Lower leg skin (tissue), 4 donors: ENCODE measurements at places on chromosomes 1 and 21. TPM values are rescaled to one million over a fixed set of nuclear protein-coding genes. Genes with fewer than 3 reads are reported as not detected.

Gene CYYR1
- total RNA-seq, result 11.5 TPM

Gene C1orf87
- total RNA-seq, result not detected

Gene PGLYRP3
- 33.1 TPM for total RNA-seq

- no peak for DNase-seq
These were observed 55.2 kb upstream of the PALMD start for GRCh38 chr1:99590578-99591209.

DNA sequence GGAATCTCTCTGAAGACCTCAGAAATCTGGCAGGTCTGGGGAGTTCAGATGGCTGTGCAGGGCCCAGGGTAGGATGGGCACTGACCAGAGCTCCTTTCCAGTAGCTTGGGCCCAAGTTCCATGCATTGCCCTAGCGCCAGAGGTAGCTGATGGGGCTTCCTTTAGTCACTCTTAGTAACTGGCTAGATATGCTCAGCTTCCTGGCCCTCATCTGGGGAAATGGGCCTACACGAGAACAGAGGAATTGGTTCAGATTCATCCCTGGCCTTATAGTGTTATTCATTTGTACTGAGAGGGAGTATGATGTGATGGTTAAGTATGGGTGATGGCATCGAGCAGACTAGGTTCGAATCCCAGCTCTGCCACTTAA is 15.5 kb upstream of the PSMB2 start:
- no peak for DNase-seq

DNA sequence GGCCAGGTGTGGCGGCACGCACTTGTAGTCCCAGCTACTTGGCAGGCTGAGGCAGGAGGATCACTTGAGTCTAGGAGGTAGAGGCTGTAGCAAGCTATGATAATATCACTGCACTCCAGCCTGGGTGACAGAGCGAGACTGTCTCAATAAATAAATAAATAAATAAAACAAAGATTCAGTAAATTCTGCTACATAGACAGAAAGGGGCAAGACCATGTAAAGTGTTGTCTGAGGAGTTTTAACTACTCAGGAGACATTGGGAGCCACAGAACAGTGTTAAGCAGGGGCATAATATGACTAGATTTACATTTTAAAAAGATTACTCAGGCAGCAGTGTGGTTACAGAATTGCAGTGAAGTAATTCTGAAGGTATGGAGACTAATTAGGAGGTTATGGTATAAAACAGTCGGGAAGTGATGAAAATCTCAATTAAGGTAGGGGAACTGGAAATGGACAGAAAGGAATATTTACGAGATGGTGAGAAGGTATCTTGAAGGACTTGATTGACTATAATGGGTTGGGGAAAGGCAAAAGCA is 94.7 kb downstream of the ATP1B1 start:
- DNase-seq, result no peak

DNA sequence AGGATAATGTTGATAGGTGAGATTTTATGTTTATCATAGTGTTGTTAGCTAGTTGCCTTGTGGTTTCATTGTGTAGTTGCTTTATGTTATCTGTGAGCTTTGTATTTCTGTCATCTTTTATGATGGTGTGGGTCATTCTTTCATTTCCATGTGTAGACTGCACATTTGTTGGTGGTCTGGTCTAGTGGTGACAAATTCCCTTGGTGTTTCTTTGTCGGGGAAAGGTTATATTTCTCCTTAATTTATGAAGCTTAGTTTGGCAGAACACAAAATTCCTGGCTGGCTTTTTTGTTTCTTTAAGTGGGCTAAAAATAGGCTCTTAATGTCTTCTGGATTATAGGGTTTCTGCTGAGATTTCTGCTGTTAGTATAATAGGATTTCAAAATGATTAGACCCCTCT is 347.2 kb upstream of the ADAMTS5 start:
- no peak for DNase-seq

DNA sequence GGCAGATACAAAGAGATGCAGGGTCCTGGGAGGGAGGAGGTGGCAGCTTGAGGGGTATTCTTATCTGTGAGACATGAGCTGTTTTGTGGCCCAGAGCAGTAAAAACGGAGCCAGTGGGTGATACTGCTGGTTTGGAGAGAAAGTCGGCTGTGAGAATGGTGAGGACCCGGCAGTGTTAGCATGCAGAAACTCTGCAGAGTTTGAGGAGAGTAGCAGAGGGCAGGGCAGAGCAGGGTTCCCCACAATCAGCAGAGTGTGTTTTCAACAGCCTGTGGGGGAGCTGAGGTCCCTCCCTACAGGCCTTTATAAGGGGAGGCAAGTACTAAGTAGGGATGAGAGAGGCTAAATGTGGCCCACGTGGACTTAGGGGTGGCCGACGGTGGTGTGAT is 423 bp downstream of the SLAMF8 start:
- DNase-seq, result no peak

GRCh38 chr1:183079712-183080388 is 56.6 kb downstream of the LAMC1 start:
- DNase-seq, result no peak

DNA sequence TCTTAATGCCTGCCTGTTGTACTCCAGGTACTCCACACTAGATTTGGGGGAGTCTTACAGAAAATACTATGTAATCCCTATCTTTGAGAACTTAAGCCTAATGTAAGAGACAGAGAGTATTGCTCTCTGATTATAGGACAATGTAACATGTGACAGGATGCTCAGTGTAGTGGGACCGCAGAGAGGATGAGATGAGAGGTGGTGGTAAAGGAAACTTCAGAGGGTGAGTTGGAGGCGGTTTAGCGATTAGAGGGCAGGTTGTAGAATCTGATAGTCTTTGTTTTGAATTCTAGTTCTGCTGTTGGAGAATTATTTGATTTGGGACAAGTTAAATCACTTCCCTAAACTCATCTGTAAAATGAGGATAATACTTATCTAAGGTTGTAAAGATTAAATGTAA is 5.4 kb downstream of the SOAT1 start:
- no peak for DNase-seq

DNA sequence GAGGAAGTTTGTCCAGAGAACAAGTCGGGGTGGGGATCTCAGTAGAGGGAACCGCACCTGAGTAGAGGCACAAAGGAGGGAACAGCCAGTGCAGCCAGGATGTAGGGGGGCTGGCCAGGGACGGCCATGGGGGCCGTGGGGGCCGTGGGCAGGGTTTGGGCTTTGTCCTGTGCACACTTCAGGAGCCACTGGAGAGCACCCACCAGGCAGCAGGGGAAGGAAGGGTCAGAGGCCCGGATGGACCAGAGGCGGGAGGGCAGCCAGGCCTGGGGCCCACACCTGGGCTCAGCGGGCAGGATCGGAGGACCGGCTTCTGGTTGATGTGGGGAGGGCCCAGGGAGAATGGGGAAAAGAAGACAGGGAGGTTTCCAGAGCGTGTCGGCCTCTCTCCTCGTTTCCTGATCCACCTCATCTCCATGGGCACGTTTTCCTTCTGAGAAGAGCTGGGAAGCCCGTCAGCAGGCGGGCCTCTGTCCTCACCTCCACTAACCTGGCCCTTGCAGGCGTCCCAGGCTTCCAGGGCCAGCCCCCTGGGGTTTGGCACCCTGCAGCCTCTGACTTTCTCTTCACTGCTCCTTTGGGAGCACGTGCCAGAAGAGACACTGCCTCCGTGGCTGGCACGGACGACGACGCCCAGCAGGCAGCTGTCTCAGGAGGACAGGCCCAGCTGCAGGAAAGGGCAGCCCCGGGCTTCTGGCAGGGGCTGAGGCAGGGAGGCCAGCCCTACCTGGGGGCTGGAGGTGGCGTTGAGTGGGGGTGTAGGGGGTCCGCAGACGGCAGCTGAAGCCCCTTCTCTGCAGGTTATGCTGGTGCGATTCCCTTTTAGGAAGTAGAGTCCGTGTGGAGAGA is 16.8 kb upstream of the PDXK start:
- no peak for DNase-seq
